ENCODE measurements at places on chromosomes 11 and 22. TPM values are rescaled to one million over a fixed set of nuclear protein-coding genes. Genes with fewer than 3 reads are reported as not detected.

GRCh38 chr22:48315439-48316256, 1512.0 kb downstream of the BRD1 start:
- peak; percentile 37 for DNase-seq

DNA sequence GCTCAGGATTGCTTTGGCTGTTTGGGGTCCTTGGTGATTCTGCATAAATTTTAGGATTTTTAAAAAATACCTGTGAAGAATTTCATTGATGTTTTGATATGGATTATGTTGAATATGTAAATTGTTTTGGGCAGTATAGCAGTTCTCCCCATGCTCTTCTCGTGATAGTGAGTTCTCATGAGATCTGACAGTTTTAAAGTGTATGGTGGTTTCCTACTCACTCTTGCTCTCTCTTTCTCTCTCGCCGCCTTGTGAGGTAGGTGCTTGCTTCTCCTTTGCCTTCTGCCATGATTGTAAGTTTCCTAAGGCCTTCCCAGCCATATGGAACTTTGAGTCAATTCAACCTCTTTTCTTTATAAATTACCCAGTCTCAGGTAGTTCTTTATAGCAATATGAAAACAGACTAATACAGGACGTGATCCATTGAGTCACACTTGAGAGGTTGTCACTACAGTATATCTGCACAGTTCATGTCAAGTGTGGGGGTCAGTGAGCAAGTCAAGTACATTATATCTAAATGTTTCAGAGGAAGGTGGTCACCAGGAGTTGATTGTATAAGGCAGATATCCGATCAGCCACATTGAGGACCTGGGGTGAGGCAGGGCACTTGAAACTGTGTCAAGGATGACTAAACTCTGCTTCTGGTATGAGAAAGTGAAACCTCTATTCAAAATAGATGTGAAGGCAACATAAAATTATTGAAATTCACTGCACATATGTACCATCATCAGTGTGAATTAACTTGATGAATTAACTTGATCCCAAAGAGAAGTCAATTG, 70.7 kb upstream of the CCDC179 start:
- no peak for DNase-seq

UBQLNL gene
- not detected for total RNA-seq

DNA sequence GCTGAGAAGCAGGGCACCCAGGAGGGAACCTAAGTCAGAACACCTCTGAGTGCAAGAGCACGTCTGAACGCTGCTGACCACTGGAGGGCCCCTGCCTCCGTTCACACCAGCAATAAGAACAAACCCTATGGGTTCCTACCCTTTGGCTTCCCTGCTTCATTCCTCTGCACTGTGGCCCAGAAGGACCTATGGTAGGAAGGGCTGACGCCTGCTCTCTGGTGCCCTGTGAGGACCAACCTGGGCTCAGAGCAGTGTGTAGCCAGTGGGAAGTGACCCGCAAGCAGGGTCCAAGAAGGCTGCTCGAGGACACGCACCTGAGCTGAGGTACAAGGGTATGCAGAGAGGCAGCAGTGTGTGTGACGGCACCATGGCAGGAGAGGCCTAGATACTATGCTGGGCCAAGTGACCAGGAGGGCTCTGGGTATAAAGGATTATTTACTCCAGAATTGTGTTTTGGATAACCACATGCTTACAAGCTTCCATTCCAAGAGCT, 68.8 kb upstream of the CLTCL1 start:
- no peak for DNase-seq

C11orf91 gene
- not detected for total RNA-seq

DNA sequence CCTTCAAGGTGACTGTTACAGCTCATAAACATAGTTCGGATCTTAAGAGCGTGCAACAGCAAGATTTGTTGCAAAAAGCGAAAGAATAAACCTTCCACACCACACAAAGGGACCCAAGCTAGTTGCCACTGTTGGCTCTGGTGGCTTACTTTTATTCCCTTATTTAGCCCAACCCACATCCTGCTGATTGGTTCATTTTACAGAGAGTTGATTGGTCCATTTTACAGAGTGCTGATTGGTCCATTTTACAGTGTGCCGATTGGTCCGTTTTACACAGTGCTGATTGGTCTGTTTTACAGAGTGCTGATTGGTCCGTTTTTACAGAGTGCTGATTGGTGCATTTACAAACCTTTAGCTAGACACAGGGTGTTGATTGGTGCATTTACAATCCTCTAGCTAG, 776.9 kb upstream of the CNTN5 start:
- DNase-seq: no peak

DNA sequence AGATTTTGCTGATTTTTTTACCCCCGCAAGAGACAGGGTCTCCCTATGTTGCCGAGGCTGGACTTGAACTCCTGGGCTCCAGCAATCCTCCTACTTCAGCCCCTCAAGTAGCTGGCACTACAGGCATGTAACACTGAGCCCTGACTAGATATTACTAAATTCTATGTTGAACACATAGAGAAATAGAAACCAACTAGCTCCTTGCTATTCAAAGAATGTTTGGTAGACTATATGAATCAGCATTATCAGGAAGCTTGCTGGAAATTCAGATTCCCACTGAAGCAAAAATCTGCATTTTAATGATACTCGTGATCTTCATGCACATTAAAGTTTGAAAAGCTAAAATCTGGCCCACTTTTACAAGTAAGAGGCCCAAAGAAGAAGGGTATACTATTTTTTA, 11.9 kb downstream of the TMEM41B start:
- DNase-seq: no peak
